ENCODE measurements at places on chromosomes 5 and 9.

DNA sequence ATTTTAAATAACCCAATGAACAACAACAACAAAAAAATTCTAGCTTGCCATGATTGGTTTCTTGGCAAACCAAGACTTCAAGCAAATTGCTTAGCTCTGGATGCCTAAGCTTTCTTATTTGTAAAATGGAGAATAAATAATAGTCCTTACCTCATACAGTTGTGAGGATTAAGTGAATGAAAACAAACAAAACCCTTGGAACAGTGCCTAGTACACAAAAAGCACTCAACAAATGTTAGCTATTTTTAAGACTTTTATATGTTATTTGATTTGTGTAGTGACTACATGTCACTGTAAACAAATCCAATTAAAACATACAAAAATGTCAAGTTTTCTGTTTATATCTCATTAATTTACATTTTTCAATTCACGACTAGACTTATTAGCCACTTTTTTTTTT is 13.5 kb upstream of the HOMER1 start:
- no peak for DNase-seq

- no peak for DNase-seq
These were observed 2.2 kb upstream of the TMEM210 start for GRCh38 chr9:137173796-137174664.

DNA sequence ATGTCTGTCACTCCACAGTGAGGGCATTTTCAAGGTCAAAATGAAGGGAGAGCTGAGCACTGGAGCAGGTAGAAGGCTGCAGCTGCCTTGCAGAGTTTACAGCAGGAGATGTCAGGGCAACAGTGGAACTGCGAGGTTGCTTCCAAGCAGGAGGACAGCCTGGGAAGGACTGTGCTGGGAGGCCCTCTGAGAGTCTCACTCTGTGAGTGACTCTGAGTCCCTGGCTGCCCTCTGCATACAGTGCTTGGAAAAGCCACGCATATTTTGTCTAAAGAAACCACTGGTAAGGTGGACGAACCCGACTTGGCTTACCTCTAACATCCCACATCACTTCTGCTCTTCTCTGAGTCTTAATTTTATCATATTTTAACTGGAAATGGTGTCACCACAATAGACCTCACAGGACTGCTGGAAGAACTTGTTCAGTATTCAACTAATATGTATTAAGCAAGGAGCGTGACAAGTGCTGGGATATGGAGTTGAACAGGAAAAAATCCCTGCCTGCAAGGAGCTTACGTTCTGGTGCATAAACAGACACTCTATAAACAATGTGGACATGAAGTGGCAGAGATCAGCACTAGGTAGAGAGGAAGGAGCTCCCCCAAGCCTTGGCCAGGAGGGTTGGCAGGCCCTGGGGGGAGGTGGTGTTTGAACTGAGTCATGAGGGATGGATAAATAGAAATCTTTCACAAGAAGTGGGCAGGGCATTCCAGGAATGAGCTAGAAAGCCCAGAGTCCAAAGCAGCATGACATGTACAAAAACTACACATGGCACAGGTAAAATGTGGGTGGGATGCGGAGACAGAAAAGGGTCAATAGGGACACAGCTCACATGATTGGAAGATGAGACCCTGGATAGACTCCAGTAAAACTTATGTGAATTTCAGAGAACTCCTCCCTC is 64.0 kb upstream of the FOXE1 start:
- DNase-seq, result no peak

DNA sequence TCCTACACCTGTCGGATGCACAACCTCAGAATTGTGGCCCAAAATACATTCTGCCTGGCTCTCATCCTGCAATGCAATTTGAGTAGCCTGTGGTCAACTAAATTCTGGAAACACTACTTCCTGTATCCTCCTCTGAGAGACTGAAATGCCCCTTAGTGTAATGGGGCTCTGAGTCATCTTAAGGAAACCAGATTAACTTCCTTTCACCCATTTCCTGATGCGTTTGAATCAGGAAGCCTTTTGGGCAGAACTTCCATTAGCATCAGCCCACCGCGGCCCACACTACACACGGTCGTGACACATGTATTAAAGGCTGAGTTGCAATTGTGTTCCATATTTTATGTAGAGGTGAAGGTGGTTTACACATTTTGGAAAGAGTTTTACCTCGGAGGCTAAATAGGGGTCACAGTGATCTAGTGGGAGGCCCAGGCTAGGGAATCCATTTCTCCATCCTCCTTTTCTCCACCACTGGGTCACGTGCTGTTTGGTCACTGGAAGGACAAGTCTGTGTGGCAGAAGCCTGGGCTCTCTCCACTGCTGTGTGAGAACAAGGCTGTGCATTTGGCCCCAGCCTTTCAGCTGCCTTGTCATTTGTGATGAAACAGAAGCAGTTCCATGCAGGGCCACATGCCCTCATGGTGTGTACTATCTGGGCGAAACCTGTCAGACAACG is 55.9 kb downstream of the DAP start:
- DNase-seq, result no peak
